A549 treated with ZK216348 at 1 μM for 4 hours (cell line): ENCODE measurements at places on chromosomes 7 and 10. TPM values are rescaled to one million over a fixed set of nuclear protein-coding genes. Genes with fewer than 3 reads are reported as not detected.

Gene TRIM74
- 0.13 to 0.36 TPM (median 0.21 TPM) in 3 of 5 replicates, not detected in the others for total RNA-seq

Gene STEAP1B
- total RNA-seq, result 0.16 to 0.23 TPM (median 0.18 TPM) in 3 of 5 replicates, not detected in the others

Gene SKIDA1
- total RNA-seq, result 1.1 to 1.6 TPM (median 1.3 TPM) in 5 replicates

Gene RBM20
- total RNA-seq, result 1.6 to 2.7 TPM (median 2.4 TPM) in 5 replicates

Gene NPSR1
- total RNA-seq, result not detected in 5 replicates
